ENCODE measurements at places on chromosomes 7 and 10.

DNA sequence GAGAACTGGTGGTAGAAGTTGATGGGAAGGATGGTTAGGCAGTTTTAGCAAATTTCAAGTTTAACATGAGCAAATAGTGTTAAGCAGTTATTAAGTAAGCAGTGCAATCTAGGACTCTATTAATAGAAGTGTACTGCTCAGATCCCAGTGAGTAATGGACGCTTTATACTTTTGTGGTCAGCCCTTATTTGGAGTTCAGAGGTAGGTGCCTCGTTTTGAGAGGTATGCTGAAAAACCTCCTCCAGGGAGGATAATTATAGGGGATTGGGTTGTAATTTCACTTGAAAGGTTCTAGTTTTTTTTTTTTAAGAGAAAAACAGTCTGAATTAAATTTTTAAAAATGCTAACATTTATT is 33.5 kb upstream of the CCDC7 start:
- DNase-seq: no peak

- DNase-seq: peak; percentile 88
These were observed 5.0 kb downstream of the MYO1G start for GRCh38 chr7:44973610-44974401.

GRCh38 chr10:100229819-100230422 is 525 bp upstream of the CHUK start:
- DNase-seq: no peak

- DNase-seq: no peak
These were observed 554.3 kb downstream of the GRM8 start for GRCh38 chr7:126698446-126698845.

GRCh38 chr7:12610899-12611298 is 40.4 kb downstream of the SCIN start:
- DNase-seq: no peak

GRCh38 chr10:122271076-122271475 is at the start of gene BTBD16:
TSS of gene BTBD16 (plus strand) at chr10:122271296. CDS start at chr10:122275082, 3,786 bp downstream.
- DNase-seq: no peak
